ENCODE measurements at places on chromosomes 12 and 14.

DNA sequence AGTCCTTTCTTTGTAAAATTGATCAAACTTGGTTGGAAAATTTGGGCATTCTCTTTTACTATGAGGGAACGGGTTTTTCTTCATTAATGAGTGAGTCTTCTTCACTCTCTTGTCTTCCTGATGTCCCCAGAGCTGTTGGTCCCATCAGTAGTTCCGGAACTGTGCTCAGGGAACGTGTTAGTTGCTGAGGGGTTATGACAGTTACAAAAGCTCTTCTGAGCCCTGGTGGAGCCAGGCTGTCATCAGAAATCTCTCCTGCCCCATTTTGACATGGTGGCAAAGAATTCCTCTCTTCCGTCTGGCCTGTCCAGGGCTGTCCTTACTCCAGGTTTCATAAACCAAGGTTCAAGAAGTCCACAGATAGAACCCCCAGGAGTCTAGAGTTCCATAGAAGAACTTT, 208.5 kb downstream of the SLC41A2 start:
- no peak for DNase-seq

DNA sequence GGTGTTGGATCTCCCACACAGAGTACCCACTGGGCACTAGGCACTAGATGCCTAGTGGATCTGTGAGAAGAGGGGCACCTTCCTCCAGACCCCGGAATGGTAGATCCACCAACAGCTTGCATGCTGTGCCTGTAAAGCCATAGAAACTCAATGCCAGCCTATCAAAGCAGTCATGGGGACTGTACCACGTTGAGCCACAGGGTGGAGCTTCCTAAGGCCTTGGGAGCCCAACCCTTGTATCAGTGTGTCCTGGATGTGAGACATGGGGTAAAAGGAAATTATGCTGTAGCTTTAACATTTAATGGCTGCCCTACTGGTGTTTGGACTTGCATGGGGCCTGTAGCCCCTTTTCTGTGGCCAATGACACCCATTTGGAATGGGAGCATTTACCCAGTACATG, 1024.9 kb downstream of the TMEM121 start:
- DNase-seq: no peak

DNA sequence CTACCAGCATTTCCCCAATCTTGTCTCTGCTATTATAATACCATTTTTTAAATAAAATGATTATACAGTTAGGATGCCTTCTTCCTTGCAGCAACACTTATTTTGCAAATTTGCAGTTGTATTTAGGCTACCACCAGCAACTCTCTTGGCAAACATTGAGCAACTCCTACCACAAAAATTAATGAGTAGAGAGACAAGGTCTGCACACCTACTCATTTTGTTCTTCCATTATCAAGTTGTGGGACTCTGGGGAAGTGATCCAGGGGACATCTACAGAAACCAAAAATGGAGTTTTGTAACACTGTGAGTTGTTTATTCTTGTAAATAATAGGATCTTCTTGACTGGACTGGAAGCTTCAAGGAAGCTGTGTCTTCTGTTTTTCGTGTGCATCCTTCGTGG, 38.6 kb downstream of the DGLUCY start:
- no peak for DNase-seq

- no peak for DNase-seq
Measured at GRCh38 chr14:43790681-43791080, 716.4 kb downstream of the FSCB start.

- DNase-seq: no peak
Measured at GRCh38 chr12:79058342-79058741, 193.8 kb downstream of the SYT1 start.

DNA sequence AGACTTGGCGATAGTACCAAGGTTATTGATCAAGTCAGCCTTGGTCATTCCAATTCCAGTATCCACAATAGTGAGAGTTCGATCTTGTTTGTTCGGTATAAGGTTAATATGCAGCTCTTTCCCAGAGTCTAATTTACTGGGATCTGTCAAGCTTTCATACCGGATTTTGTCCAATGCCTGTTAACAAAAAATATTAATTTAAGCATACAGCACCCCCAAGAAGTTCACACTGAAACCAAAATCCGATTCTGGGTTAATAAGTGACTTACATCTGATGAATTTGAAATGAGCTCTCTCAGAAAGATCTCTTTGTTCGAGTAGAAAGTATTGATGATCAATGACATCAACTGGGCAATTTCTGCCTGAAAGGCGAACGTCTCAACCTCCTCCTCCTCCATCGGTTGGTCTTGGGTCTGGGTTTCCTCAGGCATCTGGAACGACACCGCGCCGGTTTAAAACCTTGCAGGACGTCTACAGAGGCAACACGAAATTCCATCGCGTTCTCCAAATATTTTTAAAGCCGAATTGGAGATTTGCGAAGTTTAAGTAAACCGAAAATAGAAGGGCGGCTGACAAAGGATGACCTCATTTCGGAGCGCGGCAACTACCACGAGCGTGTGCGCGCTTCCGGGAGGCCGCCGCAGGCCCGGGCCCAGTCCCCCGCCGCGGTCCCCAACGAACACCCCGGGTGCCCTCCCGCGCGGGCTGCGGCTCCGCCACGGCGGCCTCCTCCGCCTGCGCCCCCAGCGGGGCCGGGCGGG, 716 bp downstream of the HSP90AA1 start:
- peak; percentile 63 for DNase-seq

- peak; percentile 73 for DNase-seq
Measured at GRCh38 chr14:78836777-78837176, 666.6 kb downstream of the NRXN3 start.

GRCh38 chr12:104788840-104789271, 169.2 kb downstream of the SLC41A2 start:
- no peak for DNase-seq

- DNase-seq: no peak
Measured at GRCh38 chr12:37546901-37547475, 769.6 kb upstream of the ALG10B start.

- peak; percentile 90 for DNase-seq
Measured at GRCh38 chr12:75706786-75707605, 195.6 kb upstream of the KRR1 start.

- DNase-seq: peak; percentile 100
Measured at GRCh38 chr12:1474041-1474573, 120.3 kb downstream of the FBXL14 start.

DNA sequence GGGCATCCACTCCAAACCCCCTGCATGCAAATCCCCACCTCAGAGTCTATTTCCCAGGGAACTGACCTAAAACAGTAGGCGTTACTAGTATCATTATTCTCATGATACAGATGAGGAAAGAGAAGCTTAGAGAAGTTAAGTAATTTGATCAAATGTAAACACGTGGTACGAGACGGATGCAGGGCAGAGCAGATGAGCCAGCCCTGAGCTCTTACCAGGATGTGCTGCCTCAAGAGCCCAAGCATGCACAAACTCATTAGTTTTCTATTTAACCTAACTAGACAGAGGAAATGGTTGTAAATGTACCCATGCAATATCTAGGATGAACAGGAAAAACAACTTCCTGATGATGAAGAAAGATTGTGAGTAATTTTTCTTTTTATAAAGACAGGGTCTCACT, 173.3 kb upstream of the RASSF8 start:
- no peak for DNase-seq

DNA sequence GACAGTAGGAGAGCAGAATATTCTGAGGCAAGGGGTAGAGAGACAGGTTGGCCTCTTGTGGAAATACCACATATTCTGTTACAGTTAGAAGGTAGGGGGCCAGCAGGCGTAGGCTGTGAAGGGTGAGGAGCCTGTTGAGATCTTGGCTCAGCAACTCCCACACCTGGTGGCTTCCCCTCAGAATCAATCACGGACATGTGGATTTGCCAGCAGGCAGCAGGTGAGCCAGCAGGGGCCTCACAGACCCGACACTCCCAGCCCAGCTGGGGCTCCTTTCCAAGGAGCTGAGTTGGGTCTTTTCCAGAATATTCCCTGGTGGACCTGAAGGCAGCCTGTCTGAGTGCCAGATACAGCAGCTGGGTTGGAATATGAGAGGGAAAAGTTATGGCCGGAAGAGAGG, 150.0 kb upstream of the CRY1 start:
- DNase-seq: no peak

GRCh38 chr14:85852906-85853305, 323.0 kb downstream of the FLRT2 start:
- no peak for DNase-seq

- peak; percentile 89 for DNase-seq
Measured at GRCh38 chr14:20609215-20610001, 18.2 kb upstream of the RNASE12 start.

DNA sequence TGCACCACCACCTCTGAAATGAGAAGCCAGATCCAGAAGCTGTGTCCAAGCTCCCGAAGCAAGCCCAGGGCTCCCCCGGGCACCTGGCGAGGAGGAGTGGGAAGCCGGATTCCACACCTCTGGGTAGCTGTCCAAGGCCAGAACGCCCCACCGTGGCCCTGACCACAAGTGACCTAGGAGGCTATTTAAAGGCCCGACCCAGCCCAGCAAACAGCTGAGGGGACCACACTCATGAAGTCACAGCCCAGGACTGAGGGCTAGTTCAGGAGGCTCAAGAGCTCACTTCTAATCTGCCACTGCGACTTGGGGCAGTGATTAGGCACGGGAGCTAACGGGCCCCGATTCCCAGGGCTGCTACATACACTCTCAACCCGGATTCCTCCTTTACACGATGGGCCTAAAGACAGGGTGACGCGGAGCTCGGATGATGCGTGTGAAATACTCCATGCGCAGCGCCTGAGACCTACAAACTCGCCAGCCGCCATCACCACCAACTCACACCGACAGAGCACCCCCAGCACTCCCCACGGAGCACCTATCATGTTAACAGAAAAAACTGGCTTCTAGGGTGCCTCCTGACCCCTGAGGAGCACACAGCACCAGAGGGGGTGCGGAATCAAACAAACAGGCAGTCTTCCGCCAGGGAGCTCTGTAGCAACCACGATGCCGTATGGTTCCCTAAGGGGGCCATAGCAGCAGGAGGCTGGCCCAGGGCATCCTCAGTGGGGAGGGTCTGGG, 84.0 kb upstream of the GPR68 start:
- DNase-seq: no peak

GRCh38 chr12:66109056-66109455, 21.5 kb downstream of the LLPH start:
- no peak for DNase-seq

GRCh38 chr12:13566292-13566691, 369.8 kb downstream of the EMP1 start:
- peak; percentile 52 for DNase-seq

- peak; percentile 55 for DNase-seq
Measured at GRCh38 chr12:68264857-68265256, 11.5 kb upstream of the IL22 start.

DNA sequence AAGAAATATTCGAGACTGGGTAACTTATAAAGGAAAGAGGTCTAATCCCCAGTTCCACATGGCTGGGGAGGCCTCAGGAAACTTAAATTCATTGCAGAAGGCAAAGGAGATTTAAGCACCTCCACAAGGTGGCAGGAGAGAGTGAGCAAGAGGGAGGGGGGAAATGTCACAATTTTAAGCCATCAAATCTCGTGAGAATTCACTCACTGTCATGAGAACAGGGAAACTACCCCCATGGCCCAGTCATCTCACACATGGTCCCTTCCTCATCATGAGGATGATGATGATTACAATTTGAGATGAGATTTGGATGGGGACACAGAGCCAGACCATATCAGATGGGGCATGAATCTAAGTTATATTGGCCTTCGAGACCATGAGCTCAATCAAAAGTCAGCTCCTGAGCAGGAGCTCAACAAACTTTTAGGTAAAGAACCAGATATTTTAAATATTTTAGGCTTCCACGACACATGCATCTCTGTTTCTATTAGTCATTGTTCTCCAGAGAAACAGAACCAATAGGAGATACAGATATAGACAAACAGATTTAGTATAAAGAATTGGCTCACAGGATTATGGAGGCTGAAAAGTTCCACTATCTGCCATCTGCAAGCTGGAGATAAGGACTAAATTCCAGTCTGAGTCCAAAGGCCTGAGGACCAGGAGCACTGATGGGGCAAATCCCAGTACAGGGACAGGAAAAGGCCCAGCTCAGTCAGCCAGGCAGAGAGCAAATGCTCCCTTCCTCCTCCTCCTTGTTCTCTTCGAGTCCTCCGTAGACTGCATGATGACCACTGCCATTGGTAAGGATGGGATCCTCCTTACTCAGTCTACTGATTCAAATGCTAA, 24.9 kb downstream of the DGLUCY start:
- DNase-seq: peak; percentile 50

- DNase-seq: no peak
Measured at GRCh38 chr14:34682787-34683321, 31.5 kb downstream of the CFL2 start.

DNA sequence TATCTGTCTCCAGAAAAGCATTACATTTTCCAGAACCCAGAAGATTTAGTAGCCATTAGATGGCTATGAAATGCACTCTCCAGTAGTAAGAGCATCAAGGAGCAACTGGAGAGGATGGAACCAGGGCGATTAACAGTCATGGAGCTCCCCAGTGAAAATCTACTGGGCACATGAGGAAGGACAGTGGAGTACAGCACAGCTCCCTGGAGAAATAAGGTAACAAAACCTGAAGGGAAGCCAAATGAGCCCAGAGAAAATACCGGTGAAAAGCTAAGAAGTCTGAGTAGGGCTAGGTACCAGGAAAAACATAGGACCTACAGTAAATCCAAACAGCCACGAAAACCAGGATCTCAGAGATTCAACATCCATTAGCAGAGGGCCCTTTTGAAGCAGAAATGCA, 21.6 kb downstream of the SOX5 start:
- DNase-seq: no peak

- peak; percentile 97 for DNase-seq
Measured at GRCh38 chr12:109462868-109463692, 14.0 kb downstream of the KCTD10 start.

GRCh38 chr12:19515179-19515578, 75.9 kb downstream of the AEBP2 start:
- no peak for DNase-seq

DNA sequence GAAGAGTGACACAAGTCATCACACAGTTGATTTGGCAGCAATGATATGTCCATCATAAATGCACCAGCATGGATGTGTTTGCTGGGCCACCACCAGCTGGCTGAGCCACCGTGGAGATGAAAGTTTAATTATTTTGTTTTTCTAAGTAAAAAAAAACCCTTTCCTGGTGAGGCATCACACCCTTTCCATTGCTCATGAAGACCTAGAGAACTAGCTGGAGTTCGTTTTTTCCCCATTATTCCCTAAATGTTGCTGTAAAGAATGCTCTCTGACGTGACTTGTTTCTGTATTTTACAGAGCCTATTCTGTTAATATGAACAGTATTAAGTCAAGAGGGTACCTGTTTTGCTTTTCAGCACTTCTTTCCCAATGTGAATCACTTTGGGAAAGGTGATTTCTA, 257.9 kb downstream of the MSRB3 start:
- no peak for DNase-seq

GRCh38 chr12:89493670-89494302, 30.8 kb downstream of the GALNT4 start:
- no peak for DNase-seq

DNA sequence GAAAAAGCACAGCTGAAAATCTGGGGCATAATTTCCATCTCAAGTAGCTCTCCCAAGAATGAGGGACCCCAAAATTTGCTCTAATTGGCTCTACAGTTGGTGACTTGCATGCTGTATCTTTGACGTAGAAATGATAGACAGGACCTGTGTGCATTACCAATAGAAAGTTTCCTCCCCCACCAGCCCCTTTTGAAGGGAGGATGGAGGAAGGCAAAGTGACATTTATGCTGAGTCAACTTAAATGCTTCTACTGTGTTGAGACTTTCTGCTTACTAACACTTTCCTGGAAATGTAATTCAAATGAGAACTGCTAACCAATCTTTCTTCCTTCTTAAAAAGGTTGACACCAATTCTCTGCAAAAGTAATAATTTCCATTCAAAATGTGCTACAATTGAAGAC, 31.9 kb downstream of the TSPAN8 start:
- no peak for DNase-seq

GRCh38 chr14:23366426-23366921, 1.5 kb upstream of the EFS start:
- DNase-seq: no peak

Measured in fibroblast of mammary gland (primary cell).